Activated CD4-positive, alpha-beta T cell treated with anti-CD3 and anti-CD28 coated beads for 36 hours (primary cell): ENCODE measurements at places on chromosomes 11 and 22.

DNA sequence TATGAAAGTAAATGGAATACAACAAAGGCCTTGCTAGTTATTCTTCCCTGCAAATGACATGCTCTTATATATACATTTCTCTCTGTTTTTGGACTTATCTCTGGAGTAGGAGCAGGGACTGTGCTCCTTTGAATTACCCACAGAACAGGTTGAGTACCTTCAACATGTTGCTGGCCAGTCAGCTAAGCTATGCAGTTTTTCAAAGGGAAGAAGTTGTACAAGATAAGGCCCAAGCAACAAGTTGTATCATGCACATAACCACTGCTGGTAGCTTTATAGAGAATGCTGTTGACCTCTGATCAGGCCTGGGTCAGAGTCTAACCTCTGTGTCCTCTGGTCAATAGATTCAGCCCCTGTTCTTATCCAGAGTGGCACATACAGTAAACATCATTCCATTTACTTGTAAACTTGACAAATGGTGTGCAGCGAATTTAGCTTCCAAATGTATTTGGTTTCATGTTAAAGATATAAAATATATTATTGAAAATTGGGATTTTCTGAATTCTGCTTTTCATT, 99.6 kb downstream of the C11orf87 start:
- DNase-seq, result no peak

DNA sequence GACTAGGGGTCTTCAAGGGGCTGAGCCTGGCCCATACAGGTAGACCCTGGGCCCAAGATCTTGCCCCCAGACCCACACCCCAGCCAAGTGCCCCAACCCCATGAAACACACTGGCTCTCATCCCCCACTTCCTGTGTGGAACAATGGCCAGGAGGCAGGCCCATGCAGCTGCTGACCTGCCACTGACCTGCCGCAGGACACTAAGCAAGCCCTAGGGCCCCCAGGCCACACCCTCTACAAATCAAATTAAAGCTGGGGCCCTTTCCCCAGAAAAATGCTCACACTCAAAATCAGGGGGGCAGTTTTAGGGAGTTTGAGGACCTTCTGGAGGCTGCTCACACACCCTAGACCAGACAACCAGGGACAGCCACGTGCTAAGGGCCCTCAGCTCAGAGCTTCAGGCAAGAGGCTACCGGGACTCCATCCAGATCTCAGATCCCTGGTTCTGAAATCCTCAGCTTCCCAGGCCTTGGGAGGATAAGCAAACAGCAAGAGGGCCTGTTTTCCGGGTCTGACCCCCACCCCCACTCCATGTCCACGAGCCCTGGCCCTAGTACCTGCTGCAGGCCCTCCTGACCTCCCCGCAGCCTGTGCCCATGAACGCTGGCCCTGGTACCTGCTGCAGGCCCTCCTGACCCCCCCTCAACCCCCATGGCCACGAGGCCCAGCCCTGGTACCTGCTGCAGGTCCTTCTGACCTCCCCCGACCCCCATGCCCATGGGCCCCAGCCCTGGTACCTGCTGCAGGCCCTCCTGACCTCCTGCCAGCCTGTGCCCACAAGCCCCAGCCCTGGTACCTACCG, 10.0 kb downstream of the CARD10 start:
- DNase-seq, result no peak

DNA sequence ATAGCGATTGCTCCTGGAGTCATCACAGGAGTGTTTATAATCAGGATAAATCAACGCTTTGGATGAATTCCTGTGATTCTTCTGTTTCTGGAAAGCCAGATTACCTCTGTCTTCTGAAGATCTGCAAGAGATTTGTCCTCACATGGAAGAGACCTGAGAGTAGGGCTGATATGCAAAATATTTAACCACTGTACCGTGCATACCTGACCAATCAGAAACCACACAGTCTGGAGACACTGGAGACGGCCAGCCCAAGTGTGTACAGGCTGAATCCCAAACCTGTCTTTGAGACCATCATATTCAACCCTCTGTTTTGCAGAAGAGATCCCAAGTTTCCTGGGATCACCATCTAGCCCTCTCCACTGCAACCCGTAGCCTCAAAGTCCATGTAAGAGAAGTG, 50.4 kb upstream of the WT1 start:
- DNase-seq, result no peak

DNA sequence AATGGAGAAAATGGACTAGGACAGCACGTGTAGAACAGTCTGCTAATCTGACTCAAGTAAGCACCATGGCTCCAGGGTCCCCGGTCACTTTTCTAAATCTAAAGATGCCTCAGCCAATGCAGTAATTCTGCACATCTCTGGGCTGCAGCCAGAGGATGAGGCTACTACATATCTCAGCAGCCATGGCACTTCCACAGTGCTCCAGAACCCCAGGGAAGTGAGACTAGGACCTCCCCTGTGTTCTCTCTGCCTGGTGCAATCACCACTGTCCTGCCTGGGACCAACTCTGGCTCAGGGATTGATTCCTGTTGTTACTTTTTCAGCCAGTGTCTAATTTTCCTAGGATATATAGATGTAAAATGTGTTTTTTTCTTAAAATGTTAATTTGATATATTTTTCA, 129.4 kb upstream of the TOP3B start:
- no peak for DNase-seq

DNA sequence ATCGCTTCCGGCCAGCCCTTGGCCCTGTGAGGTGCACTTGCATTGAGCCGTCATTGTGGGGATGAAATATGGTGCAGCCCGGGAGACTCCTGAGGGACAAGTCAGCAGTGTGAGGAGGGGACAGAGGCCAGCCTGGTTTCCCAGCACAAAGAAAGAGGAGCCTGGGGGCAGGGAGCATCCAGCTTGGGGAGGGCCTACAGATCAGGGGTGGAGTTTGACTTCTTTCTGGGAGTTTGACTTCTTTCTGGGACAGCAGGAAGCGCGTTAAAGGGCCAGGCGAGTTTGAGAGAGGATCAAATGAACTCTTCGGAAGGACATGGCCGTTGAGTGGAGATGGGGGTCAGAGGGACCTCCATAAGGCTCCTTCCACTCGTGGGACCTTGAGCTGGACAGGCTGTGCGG, 91.9 kb downstream of the LRRC32 start:
- no peak for DNase-seq

DNA sequence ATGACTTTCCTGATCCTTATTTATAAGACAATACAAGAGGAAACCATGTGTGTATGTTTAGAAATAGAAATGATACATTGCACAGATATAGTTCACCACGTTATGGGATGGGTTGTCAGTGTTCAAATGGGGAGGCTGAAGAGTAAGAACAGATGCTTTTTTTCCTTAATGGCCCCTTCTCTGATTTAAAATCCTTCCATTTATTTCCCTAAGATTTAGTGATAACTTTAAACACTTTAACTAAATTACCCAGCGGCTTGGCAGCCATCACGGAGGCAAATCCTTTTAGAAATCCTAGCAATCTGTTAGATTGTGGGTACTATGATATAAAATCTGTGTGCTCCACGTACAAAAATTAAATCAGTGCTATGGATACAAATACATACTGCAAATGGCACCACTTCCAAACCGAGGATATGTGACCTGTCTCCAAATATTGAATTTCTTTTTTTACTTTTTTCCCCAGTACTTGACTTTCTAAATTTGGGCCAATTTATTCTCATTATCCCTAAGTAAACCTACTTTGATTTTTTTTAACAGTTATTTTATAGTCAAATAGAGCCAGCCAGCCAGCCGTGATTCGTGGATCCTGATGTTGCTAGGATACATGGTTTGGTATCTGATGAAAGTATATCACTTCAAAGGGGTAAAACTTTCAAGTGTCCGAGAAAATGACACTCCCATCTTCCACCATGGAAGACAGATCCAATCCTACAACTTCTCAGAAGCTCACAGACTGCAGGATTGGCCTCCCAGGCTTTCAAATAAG, 46.1 kb downstream of the BDNF start:
- DNase-seq, result no peak

GRCh38 chr11:110452720-110453119, 23.0 kb downstream of the FDX1 start:
- no peak for DNase-seq

GRCh38 chr22:19912271-19912999, 29.1 kb upstream of the COMT start:
- no peak for DNase-seq

DNA sequence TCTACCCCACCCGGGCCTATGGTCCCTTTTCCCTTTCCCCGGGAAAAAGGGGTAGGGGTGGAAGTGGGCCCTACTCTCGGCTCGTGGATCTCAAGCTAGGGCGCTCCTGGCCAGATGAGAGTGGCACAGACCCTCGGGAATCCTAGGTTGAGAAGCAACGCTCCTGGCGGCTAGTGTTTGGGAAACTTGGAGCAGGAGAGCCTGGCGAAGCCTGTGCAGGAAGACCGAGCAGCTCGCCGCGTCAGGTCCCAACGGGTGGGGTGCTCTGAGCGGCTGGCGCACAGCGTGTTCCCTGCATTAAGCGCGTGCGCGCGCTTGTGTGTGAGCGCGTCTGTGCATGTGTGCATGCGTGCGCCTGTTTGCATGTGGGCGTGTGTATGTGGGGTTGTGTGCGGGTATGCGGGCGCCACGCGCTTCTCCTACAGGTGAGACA, 7.1 kb upstream of the FLI1 start:
- DNase-seq, result peak; percentile 80

GRCh38 chr11:45267652-45268299, 18.4 kb downstream of the SYT13 start:
- DNase-seq, result no peak

- no peak for DNase-seq
Measured at GRCh38 chr11:120389693-120390584, 53.7 kb downstream of the ARHGEF12 start.

- DNase-seq, result no peak
Measured at GRCh38 chr11:101061606-101062005, 68.0 kb downstream of the PGR start.

GRCh38 chr11:28137832-28138231, 29.6 kb downstream of the METTL15 start:
- no peak for DNase-seq

DNA sequence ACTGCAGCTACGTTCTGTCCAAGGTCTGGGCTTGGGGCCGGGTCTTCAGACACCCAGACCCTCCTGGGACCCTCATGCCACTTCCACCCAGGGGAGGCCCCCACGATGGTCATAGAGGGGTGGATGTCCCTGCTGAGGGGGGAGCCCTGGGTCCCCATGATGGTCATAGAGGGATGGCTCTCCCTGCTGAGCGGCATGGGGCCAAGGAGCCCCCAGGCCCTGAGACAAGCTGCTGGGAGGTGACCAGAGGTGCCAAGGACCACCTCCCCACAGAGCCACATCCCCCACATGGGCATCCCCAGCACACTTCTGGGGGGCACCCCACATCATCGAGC, 7.2 kb downstream of the MUC5B start:
- no peak for DNase-seq

DNA sequence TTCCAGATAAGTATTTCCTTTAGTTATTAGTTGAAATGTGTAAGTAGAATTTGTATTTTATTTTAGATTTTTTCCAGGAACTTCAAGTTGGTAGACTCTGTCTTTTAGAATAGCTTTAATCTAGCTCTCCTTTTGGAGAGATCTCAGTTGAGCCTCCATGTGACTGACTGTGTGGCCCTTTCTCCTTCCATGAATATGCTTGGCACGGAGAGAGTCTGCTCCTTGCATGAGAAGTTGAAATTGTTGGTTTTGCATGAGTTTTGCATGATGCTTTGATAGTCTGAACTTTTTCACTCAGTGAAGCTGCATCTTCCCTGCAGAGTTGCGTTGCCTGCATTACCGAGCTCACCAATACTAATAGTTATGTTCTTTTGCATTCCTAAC, 32.8 kb upstream of the CTTN start:
- DNase-seq, result no peak

DNA sequence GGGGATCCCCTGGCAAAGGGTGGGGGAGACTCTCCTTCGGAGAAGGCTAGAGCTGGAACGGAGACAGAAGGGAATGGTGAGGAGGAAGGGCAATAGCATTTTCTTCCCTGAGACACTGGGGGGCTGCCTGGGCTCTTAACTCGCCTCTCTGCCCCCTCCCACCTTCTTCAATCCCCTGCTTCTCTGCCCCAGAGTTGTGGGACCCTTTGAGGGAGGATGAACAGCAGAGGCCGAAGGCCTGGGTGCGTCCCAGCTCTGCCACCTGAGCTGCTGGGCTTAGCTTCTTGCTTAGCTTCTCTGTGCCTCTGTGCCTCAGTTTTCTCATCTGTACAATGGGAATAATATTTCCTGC, 72.4 kb downstream of the RTL6 start:
- DNase-seq, result no peak

DNA sequence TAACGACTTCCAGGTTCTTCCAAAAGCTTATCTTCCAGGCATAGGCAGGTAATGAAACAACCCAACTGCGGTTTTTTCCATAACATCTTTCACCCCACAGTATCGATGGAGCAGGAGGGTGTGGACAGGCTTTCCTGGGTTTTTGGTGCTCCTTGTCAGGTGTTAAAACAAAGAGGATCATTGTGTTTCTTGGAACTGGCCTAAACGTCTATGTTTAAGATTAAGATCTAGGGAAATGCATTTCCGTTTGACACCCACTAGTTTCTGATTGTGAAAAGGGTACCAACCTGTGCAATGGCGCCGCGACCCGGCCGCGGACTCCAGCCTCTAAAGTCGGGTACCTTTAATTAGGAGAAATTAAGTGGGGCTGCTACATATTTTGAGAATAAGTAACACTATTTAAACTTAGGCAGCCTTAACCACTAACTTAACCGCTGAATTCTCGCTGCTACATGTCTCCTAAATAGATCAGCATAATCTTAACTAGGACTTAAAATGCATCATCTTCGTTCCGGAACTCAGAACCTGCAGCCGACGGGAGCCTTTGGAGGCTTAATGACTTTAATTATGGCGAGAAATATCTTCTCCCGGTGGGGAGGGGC, 31.5 kb downstream of the C22orf31 start:
- peak; percentile 28 for DNase-seq

DNA sequence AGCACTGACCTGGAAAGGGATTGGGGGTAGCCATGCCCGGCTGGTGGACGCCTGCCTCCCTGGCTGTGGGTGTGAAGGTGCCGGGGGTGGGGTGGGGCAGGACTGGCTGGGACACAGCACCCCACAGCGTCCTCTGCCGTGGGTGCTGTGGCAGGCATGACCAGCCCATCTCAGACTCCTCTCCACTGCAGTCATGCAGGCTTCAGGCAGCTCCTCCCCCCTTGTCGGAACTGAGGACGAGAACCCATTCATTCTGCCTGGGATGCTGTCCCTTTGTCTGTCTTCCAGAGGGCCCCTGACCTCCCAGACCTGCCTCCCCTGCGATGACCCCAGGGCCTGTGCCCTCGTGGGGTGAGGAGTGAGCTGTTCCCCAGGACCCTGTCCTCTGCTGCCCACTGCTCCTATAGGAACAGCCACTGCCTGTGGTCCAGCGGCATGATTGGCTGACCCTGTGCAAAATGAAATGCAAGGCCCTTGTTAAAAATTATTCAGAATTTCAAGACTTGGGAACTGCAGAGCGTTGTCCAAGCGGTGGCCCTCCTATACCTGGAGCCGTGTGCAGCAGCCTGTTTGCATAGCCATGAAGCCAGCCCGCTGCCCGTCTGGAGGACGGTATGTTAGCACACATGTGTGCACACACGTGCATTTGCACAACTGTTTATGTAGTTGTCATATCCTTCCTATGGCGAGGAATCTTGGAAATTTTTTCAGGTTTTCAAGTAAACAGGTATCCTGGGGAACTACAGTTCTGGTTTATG, 1122.3 kb downstream of the BRD1 start:
- no peak for DNase-seq

GRCh38 chr11:60932605-60933356, 8.5 kb downstream of the TMEM132A start:
- no peak for DNase-seq

GRCh38 chr11:94134651-94135512, 6.2 kb downstream of the PANX1 start:
- peak; percentile 74 for DNase-seq
